ENCODE measurements at places on chromosomes 5 and 9. TPM values are rescaled to one million over a fixed set of nuclear protein-coding genes. Genes with fewer than 3 reads are reported as not detected.
A peak's percentile ranks its signal among the peaks of the same experiment; 100 is the strongest.

DNA sequence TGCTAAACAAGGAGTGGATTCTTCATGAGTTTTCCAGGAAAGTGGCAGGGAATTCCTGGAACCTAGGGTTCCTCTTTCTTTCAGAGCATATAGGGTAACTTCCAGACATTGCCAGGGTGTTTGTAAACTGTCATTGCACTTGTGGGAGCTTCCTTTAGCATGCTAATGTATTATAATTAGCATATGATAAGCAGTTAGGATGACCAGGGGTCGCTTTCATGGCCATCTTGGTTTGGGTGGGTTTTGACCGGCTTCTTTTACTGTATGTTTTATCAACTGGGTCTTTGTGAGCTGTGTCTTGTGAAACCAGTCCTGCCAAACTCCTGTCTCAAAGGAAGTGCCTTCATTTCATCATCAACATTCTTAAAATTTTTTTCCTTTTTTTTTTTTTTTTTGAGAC lies 11.9 kb upstream of the MELK start:
- DNase-seq = peak; percentile 46

GRCh38 chr5:168946363-168946762 lies 354.6 kb downstream of the SLIT3 start:
- DNase-seq = peak; percentile 58

Gene GABRA6
- not detected for total RNA-seq

Gene FIBCD1
- total RNA-seq = not detected

Measured in Caco-2 (cell line).